ENCODE measurements at places on chromosomes 16 and 17.

- no peak for DNase-seq
These were observed 278.6 kb downstream of the HAPSTR1 start for GRCh38 chr16:9370061-9370491.

DNA sequence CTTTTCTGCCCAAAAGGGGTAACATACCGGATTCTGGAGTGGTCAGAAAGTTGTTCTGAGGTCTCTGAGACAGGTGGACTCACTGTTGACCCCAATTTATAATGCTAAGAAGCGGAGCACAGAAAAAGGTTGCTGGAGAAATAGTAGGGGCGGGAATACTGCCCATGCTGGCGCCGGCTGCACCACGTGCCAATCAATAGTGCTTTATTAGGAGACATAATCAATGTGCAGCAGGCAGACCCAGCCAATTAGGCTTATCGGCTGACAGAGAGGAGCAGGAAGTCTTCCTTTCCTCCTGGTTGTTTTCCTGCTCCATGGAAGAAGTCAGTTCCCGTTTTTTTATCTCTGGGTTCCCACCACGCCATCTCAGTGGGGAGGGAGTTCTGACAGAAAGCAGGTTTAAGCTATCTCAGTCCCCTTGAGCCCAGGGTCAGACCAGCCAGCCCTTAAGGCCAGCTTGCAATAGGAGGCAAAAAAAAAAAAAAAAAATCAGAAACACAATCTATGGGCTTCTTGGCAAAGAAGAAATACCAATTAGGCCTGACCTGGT is 68.2 kb upstream of the IRX6 start:
- no peak for DNase-seq

DNA sequence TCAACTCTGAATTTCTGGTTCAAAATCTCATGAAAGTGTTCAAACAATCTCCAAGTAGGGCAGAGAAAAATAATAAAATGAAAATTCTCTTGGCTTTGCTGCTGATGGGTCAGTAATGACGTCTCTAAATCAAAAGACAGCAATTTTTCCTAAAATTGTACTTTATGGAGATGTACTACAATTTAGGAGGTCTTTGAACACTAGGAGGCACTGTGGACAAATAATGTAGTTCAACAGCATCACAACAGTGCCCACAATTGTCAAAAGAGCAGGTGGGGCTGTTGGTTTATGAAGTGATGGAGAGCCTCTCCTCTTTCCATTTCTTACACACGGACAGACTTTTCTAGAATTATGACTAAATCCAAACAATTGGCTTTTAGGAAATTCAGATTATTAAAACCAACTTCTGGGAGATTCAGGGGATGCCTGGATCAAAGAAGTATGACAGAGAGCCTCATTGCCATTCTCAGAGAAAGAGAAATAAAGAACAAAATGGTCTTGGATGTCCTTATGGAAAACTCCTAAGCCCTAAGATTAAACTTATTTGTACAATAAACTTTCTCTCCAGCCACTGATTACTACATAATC is 23.8 kb downstream of the EZH1 start:
- peak; percentile 75 for DNase-seq

GRCh38 chr17:64653325-64653984 is 8.7 kb downstream of the SMURF2 start:
- peak; percentile 77 for DNase-seq

DNA sequence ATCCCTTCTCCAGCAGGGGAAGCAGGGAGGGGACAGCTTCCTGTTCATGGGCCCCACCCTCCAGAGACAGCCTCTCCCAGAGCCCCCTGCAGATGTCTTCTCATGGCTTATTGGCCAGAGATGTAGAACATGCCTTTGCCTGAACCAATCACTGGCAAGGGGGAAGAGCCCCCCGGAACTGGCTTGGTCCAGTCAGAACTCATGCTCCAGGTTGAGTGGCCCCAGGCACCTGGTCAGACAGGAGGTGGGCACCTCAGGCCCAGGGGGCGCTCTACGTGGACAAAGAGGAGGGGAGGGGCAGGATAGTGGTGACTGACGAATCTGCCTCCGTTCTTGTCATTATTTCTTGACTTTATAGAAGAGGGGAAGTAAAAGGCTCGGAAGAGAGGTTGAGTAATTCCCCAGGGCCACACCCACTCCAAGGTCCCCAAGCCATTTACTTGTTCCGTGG is 23.6 kb downstream of the RAB11FIP4 start:
- DNase-seq = no peak

- no peak for DNase-seq
These were observed 55.6 kb upstream of the GCSH start for GRCh38 chr16:81151648-81152310.

DNA sequence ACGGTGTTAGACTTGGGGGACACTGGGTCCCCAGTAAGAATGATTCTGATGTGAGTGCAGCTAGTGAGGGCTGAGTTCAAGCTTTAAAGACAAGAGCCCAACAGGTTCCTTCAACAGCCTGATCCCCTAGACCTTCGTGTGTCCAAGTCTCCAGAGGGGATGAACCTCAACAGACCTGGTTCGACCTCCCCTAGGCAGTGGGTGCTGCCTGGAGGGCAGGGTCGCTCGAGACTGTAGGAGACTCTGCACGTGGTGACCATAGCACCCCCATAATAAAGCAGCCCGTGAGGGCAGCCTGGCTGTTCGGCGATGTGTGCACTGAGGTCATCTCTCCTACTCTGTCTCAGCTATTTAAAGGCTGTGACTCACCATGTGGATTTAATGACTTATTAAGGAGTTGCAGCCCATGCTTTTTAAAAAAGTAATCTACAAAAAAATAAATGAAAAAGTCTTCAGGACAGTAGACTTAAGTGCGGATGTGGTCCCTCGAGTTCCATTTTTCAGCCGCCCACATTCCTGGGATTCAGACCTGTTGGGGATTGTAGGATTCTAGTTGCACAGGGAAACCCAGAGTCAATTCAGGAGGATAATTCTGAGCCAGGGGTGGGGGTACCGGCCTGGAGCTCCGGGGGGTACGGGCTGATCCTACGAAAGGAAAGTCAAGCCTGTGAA is 23.4 kb upstream of the METRNL start:
- peak; percentile 84 for DNase-seq

GRCh38 chr17:51499897-51500296 is 239.6 kb downstream of the UTP18 start:
- DNase-seq = no peak

GRCh38 chr16:86758932-86759331 is 180.6 kb downstream of the FOXL1 start:
- no peak for DNase-seq

DNA sequence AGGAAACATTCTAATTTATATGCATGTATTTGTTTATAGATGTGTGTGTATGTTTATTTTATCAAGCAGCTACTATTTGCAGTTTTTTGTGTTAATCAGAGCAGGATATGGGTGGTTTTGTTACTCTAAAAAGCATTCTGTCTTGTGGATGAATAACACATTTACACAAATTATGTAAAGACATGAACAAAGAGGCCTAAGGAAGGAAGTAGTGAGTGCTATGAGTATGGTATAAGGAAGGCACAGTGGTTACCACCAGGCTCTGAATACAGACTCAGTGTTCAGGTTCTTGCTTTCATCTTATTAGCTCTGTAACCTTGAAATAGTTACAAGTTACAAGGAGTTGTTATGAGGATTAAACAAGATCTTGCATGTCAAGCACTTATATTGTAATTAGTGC is 33.9 kb downstream of the STXBP4 start:
- no peak for DNase-seq

GRCh38 chr16:47578573-47578972 is 117.4 kb downstream of the PHKB start:
- no peak for DNase-seq

- DNase-seq = no peak
These were observed 11.4 kb upstream of the MLYCD start for GRCh38 chr16:83887564-83887963.

DNA sequence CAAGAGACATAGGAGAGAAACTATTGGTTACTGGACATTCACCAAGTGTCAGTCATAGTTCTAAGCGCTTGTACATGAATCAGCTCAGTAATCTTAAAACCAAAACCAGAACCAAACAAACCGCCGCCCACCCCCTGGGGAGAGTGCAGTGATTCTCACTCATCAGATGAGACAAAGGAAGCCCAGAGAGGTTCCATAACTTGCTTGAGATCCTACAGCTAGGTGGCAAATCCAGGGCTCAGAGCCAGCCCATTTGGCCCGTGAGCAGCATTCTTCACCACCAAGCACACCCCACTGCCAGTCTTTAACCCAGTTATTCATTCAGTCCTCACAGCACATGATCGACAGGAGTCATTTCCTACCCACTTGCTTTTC is 37.2 kb upstream of the RGS9 start:
- DNase-seq = no peak

GRCh38 chr17:8995711-8996110 is 25.6 kb upstream of the NTN1 start:
- no peak for DNase-seq

GRCh38 chr17:58507123-58507634 is 7.3 kb downstream of the MTMR4 start:
- DNase-seq = peak; percentile 30

DNA sequence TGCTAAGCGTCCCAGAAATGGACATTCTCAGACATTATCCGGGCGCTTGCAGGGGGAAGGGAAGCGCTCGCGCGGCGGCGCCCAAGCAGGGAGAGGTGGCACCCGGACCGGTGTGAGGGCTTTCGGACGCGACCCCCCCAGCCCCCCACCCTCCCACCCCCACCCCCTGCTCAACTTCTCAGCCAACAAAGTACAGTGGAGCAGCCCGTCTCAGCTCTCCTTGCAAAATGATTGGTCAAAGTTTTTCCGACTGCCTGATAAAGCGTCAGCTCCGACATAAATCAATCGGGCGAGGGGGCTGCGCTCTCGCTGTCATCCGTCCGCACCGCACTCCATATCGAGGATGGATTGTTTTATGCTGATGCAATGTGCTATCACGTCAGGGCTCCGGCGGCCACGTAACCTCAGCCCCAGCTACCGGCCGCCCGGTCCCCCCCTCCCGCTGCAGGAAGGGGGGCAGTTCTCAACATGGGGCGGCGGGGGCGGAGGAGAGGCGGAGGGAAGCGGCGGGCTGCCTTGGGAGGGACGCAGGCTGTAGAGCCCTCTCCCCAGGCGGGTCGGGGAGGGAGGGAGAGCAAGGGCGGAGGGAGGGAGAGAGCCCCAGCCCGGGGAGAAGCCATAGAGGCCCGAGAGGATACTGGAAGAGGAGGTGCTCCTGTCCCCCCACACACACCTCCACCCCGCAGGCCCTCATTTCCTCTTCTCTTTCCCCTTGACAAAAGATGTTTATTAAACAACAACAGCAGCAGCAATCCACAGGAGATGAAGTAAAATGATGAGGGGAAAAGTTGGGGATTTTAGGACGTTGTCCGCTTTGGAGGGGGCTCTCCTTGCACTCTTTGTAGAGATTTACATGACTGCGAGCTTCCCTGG is at the start of gene HOXB9:
TSS of gene HOXB9 (minus strand) at position 114 of the 873 bp plus-strand sequence. CDS start at position 25, 89 bp downstream.
- DNase-seq = no peak

DNA sequence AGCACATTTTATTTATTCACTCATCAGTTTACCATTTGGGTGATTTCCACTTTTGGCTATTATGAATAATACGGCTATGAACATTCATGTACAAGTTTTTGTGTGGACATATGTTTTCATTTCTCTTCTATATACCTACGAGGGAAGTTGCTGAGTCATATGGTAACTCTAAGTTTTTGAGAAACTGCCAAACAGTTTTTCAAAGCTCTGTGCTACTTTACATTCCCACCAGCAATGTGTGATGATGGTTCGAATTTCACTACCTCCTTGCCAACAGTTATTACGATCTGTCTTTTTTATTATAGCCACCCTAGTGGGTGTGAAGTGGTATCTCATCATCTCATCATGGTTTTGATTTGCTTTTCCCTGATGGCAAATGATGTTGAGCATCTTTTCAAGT is 63.7 kb upstream of the MRTFB start:
- DNase-seq = peak; percentile 66

DNA sequence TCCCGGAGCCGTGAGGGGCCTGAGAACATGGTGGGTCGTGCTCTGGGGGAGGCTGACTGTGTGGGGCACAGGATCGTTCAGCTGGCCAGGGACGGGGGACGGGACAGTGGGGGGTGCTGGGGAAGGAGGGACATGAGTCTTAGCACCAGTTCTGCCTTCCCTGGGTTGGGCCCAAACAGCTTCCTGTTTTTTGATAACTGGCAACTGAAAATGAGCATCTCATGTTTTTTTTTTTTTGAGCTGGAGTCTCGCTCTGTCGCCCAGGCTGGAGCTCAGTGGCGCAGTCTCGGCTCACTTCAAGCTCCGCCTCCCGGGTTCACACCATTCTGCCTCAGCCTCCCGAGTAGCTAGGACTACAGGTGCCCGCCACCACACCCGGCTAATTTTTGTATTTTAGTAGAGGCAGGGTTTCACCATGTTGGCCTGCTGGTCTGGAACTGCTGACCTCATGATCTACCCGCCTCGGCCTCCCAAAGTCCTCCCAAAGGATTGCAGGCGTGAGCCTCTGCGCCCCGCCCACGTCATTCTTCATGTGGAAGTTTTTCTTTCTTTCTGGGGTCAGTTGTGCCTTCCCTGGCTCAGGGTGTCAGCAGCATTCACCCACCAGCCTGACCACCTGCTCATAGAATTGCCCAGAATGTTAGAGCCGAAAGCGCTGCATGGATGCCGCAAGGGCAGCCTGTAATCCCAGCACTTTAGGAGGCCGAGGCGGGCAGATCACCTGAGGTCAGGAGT is 6.4 kb downstream of the ASPSCR1 start:
- no peak for DNase-seq

DNA sequence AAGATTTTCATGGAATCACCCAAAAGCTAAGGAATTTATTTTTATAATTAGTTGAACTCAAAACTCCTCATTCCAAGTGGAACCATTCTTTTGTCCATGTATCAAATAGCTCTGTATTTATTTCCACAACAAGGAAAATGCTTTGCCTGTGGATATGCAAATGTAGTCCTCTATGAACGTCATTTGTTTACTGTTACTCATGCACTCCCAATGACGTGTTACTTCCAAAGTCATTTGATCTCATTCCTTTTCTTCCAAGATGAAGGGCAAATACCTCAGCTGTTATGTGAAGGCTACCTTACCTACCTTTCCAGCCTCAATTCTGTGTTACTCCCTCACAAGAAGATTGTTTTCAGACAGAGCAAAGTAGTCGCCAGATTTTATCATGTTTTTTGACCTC is 83.7 kb downstream of the ITFG1 start:
- DNase-seq = peak; percentile 46

DNA sequence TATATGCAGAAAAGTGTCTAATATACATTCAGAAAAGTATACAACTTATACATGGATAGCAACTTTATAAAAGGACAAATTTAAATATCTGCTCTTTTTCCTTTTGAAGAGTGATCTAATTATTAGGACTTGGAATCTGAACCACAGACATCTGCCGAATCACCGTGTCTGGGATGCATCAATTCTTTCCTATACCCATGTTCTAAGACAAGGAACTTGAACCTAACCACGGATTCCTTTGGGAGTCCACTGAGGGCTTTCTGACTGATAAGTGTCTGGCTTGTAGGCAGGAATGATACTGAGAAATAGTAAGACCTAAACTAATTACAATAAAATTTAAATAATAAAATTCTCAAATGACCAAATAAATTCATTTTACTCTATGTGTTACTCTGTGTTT is 54.2 kb downstream of the NDEL1 start:
- no peak for DNase-seq

- DNase-seq = no peak
These were observed 5.3 kb upstream of the HEXD start for GRCh38 chr17:82412535-82413520.

Measured in fibroblast of villous mesenchyme (primary cell).